Testis (tissue), 5 donors: ENCODE measurements at places on chromosomes 7 and 10. TPM values are rescaled to one million over a fixed set of nuclear protein-coding genes. Genes with fewer than 3 reads are reported as not detected.

DNA sequence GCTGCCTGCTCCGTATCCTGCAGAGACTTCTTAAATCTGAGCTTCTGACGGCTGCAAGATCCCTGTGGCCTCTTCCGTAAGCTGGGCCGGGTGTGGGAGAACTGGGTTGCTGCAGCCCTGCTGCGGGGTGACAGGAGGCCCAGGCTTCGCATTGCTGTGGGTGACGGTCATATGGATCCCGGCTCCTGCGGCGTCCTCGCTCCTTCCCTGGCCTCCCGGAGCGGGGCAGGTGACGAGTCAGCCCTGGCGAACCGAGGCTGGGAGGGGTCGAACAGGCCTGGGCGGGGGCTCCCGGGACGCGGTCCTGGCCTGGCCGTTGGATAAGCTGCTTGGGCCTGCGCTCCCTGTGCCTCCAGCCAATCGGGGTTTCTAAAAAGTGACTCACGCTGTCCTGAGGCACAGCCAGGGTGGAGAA, 7.8 kb upstream of the UBE2D1 start:
- peak overlapping the region; percentile 11 for H3K4me3 ChIP-seq
- DNase-seq = peak; percentile 28
- H3K36me3 ChIP-seq = no peaks in the 10 kb centered on the region
- H3K27ac ChIP-seq = no peak overlapping the region

DNA sequence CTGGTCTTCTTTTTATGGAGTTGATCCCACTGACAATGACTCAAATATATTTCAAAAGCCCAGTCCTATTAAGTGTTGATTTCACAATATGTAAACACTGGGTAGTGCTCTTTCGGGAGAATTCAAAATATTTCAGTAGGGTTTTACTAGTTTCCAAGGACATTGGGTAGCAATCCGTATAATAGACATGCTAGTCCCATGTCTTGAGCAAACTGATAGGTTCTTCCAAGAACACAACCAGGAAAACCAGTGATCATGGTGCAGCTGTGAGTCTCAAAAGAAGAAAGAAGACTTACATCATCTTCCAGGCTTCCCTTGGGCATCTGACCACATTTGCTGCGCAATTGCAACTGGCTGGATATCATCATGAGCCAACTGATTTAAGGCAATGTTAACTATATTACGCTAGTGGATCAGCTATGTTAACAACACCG, 59.3 kb upstream of the APBB1IP start:
- DNase-seq = no peak
- H3K4me1 ChIP-seq = no peaks in the 10 kb centered on the region
- no peak overlapping the region for H3K4me3 ChIP-seq
- no peak overlapping the region for H3K27ac ChIP-seq
- no peaks in the 10 kb centered on the region for H3K36me3 ChIP-seq
- no peaks in the 10 kb centered on the region for H3K27me3 ChIP-seq

GPR15LG gene
- not detected for total RNA-seq

DNA sequence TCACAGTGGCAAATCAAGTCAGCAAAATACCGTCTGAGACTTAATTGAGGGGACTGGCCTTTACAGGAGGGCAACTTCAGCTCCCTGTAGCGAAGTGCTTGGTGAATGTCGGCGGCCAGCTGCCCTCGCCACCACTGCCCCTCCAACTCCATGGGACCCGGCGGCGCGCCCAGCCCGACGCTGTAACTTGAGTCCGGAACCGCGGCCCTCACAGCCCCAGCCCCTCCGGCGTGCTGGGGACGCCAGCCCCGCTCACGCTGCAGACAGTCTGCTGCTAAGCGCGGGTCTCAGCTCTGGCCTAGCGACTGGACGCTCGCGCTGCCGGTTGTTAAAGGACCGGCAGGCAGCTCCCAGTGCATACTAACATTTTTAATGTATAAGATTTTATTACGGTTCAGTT, 113.4 kb upstream of the NUPR2 start:
- H3K36me3 ChIP-seq = no peaks in the 10 kb centered on the region
- H3K4me3 ChIP-seq = peak overlapping the region; percentile 1
- DNase-seq = peak; percentile 26
- no peaks in the 10 kb centered on the region for H3K27me3 ChIP-seq
- no peaks in the 10 kb centered on the region for H3K4me1 ChIP-seq

DNA sequence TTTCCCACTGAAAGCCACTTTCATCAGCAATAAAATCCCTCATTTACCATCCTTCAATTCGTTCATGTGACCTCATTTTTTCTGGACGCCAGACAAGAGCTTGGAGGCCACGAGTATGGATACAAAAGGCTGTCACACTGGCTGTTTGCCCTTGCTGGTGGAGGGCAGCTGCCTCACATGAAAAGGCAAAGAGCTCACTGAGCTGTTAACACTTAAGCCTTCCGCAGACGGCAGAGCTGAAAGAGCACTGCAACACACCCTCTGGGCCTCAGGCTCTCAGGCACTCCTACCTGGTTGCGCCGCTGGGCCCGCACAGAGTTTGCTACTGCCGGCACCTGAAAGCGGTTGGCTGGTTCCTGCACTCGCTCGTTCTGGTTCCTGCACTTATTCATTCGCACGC, 193.5 kb downstream of the CFTR start:
- peaks cover 19% of the 10 kb centered on the region for H3K4me1 ChIP-seq
- no peak overlapping the region for H3K4me3 ChIP-seq
- peak; percentile 72 for DNase-seq
- no peaks in the 10 kb centered on the region for H3K27me3 ChIP-seq
- H3K36me3 ChIP-seq = no peaks in the 10 kb centered on the region
- H3K27ac ChIP-seq = peak overlapping the region; percentile 39

DNA sequence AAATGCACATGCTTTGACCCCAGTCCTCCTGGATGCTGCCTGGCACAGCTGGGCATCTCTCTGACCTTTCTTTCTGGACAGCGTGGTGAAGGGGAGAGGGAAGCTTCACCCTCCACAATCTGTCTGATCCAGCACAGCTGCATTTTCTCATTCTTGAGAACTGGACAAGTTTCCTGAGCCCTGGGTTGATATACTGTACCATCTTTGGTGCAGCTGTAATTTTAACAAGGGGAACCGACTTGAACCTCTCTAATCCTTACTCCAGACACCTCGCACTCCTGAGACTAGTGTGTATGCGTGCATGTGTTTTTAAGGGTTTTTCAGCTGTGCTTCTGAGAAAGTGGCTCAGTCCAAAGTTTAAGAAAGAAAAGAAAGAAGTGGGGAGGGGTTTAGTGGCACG, 655.7 kb downstream of the INHBA start:
- no peak overlapping the region for H3K4me3 ChIP-seq
- no peaks in the 10 kb centered on the region for H3K36me3 ChIP-seq
- no peaks in the 10 kb centered on the region for H3K27me3 ChIP-seq

GRCh38 chr7:12130609-12131008, 80.5 kb upstream of the TMEM106B start:
- H3K36me3 ChIP-seq = no peaks in the 10 kb centered on the region
- H3K4me1 ChIP-seq = no peaks in the 10 kb centered on the region
- no peak for DNase-seq
- H3K4me3 ChIP-seq = no peak overlapping the region
- H3K27me3 ChIP-seq = no peaks in the 10 kb centered on the region

DNA sequence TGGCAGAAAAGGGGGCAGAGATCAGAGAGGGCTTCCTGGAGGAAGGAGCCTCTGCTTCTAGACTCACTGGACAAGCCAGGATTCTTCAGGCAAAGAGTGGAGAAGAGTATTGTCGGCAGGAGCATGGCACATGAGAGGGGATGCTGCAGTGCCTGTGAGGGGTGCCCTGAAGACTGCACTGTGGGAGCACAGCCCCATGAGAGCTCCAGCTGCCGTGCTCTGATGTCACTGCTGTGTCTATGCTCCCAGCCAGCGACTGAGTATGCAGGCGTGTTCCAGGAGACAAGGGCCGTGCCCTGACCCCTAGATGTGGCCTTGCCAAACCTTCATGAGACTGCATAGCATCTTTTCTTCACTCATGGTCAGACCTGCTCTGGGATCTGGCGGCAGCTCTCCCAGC, 339.1 kb downstream of the RPS24 start:
- no peak overlapping the region for H3K27ac ChIP-seq
- no peaks in the 10 kb centered on the region for H3K36me3 ChIP-seq
- DNase-seq = no peak
- H3K4me3 ChIP-seq = no peak overlapping the region

WDFY4 gene
- total RNA-seq = 10.2 TPM

DNA sequence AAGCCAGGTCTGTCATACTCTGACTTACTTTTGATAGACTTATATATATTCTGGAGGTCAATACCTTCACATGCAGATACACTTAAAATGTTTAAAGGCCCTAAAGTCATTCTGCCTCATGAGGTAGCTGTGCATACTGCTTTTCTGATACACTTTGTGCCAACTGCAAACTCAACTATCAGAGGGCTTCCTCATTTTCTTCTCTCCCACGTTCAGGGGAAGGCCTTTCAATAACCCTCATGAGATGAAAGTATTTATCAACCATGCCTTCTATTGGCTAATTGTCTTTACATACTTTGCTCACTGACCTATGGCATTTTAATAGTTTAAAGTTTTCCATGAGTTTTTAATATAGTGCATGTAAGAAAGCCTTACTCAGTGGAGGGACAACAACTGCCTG, 112.7 kb upstream of the AMPH start:
- no peaks in the 10 kb centered on the region for H3K4me1 ChIP-seq
- no peak overlapping the region for H3K4me3 ChIP-seq
- no peak overlapping the region for H3K27ac ChIP-seq
- no peaks in the 10 kb centered on the region for H3K36me3 ChIP-seq
- no peaks in the 10 kb centered on the region for H3K27me3 ChIP-seq
- no peak for DNase-seq

GRCh38 chr7:8277394-8277982, 15.5 kb upstream of the ICA1 start:
- no peak for DNase-seq
- H3K4me1 ChIP-seq = no peaks in the 10 kb centered on the region
- H3K27me3 ChIP-seq = no peaks in the 10 kb centered on the region
- H3K4me3 ChIP-seq = no peak overlapping the region

GRCh38 chr7:70512144-70512543, 619.8 kb upstream of the GALNT17 start:
- no peak overlapping the region for H3K27ac ChIP-seq
- no peak for DNase-seq
- no peak overlapping the region for H3K4me3 ChIP-seq
- H3K4me1 ChIP-seq = no peaks in the 10 kb centered on the region
- no peaks in the 10 kb centered on the region for H3K36me3 ChIP-seq
- H3K27me3 ChIP-seq = no peaks in the 10 kb centered on the region

DNA sequence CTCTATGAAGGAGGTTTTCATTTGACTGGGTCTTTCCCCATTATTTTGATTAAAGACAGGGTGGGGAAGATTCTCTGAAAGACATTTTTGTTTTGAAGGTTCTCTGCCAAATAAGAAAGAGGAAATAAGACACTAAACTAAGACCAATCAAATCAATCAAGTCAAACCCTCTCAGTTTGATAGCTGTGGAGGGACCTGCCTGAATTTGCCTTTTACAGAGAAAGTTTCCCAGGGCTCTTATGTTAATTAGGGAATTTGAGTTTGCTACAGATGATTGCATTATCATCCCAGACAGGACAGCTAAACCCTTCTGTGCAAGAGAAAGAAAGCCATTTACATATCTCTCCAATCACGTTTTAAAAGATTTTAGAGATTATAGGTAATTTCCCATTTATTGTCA, 80.0 kb downstream of the CSTF2T start:
- H3K4me3 ChIP-seq = no peak overlapping the region
- no peaks in the 10 kb centered on the region for H3K36me3 ChIP-seq
- no peak for DNase-seq
- H3K27ac ChIP-seq = no peak overlapping the region
- no peaks in the 10 kb centered on the region for H3K27me3 ChIP-seq

- DNase-seq = no peak
- H3K4me1 ChIP-seq = no peaks in the 10 kb centered on the region
Observed at GRCh38 chr7:45187946-45188411, 30.4 kb downstream of the RAMP3 start.

- no peaks in the 10 kb centered on the region for H3K4me1 ChIP-seq
- H3K27me3 ChIP-seq = no peaks in the 10 kb centered on the region
- no peak overlapping the region for H3K4me3 ChIP-seq
- H3K36me3 ChIP-seq = no peaks in the 10 kb centered on the region
Observed at GRCh38 chr10:28008054-28008453, 9.2 kb upstream of the ODAD2 start.

BLOC1S2 gene
- 23.3 TPM for total RNA-seq

GRCh38 chr10:76433161-76434005, 1002.0 kb downstream of the LRMDA start:
- H3K36me3 ChIP-seq = no peaks in the 10 kb centered on the region
- H3K27me3 ChIP-seq = no peaks in the 10 kb centered on the region

DNA sequence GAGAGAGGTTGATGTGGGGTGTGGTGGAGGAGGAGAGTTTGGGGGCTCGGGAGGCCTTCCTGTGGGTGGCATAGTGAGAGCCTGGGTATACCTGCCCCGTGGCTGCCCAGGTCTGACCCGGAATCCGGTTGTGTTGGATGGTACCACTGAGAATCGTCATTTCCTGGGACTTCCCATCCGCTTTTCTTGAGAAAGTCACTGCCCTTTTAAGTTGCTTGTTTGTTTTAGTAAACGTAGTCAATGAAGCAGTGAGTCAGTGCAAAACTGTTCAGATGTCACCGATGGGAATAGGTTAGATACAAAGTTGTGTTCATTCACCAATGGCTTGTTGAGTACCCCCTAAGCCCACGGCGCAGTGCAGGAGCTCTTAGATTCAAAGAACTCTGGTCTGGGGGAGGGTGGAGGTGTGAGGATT, 285.8 kb downstream of the CAMK1D start:
- H3K4me3 ChIP-seq = no peak overlapping the region
- H3K27ac ChIP-seq = no peak overlapping the region
- no peaks in the 10 kb centered on the region for H3K36me3 ChIP-seq
- DNase-seq = no peak
- no peaks in the 10 kb centered on the region for H3K4me1 ChIP-seq

- peaks cover 10% of the 10 kb centered on the region for H3K4me1 ChIP-seq
- no peaks in the 10 kb centered on the region for H3K36me3 ChIP-seq
- H3K27me3 ChIP-seq = no peaks in the 10 kb centered on the region
- no peak for DNase-seq
- no peak overlapping the region for H3K27ac ChIP-seq
- no peak overlapping the region for H3K4me3 ChIP-seq
Observed at GRCh38 chr10:71324743-71325142, 5.7 kb downstream of the SLC29A3 start.

- H3K36me3 ChIP-seq = no peaks in the 10 kb centered on the region
- H3K4me1 ChIP-seq = peaks cover 12% of the 10 kb centered on the region
- H3K27ac ChIP-seq = no peak overlapping the region
- no peaks in the 10 kb centered on the region for H3K27me3 ChIP-seq
Observed at GRCh38 chr10:86658261-86658741, 4.0 kb downstream of the OPN4 start.

GRCh38 chr7:104242638-104243037, 34.8 kb upstream of the ORC5 start:
- no peak overlapping the region for H3K4me3 ChIP-seq
- H3K27me3 ChIP-seq = no peaks in the 10 kb centered on the region
- H3K27ac ChIP-seq = no peak overlapping the region
- H3K4me1 ChIP-seq = no peaks in the 10 kb centered on the region

DNA sequence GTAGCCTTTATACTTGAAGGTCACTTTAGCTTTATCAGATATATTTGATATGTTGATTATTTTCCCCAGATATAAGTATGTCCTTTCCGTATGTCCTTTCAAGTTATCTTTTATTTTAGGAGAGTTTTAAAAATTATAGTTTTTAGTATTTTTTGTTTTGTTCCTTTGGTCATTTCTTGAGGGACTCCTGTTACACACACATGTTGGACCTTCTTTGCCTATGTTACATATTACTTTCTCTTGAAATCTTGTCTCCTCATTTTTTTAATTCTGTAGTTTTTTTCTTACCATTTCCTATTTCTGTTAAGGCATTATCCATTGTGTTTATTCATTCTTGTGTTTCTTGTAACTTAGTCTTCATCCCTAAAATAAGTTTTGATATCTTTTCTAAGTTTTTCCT, 23.9 kb downstream of the GLCCI1 start:
- no peaks in the 10 kb centered on the region for H3K4me1 ChIP-seq
- no peak overlapping the region for H3K27ac ChIP-seq
- H3K36me3 ChIP-seq = no peaks in the 10 kb centered on the region
- DNase-seq = no peak
- no peaks in the 10 kb centered on the region for H3K27me3 ChIP-seq

GSTO2 gene
- 28.9 TPM for total RNA-seq
